MV-4-11 (cell line): ENCODE measurements at places on chromosomes 1 and 21.

GRCh38 chr1:59092126-59092525, 204.8 kb upstream of the FGGY start:
- DNase-seq: no peak

GRCh38 chr1:109214695-109215623, 1.2 kb downstream of the SARS1 start:
- peak; percentile 60 for DNase-seq

- no peak for DNase-seq
Observed at GRCh38 chr1:206508956-206509355, 1.6 kb downstream of the RASSF5 start.

DNA sequence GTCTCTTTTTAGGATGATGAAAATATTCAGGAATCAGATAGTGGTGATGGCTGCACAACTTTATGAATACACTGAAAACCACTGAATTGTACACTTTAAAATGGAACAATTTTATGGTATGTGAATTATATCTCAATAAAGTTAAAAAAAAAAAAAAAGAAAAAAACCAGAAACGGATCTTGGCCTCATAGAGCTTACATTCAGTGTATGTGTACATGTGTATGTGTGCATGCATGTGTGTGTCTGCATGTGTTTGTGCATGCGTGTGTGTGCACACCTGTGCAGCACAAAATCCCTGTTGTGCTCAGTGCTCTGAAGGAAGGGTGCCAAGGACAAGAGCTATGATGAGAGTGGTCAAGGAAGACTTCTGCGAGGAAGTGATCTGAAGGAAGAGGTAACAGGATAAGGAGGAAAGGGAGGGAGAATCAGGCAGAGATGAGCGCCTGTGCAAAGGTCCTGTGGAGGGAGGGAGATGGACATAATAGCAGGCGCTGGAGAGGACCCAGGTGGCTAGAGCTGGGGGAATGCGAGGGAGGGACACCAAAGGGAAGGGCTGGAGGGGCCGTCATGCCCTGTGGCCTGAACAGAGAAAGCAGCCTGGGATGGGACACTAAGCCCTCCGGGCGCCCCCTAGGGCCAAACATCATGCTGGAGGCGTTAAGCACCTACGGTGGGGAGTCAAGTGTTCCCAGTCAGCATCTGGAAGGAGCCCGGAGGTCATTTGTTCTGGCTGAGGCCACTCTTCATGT, 25.2 kb downstream of the NKAIN1 start:
- DNase-seq: no peak

- no peak for DNase-seq
Observed at GRCh38 chr1:5156416-5157120, 502.2 kb downstream of the AJAP1 start.

DNA sequence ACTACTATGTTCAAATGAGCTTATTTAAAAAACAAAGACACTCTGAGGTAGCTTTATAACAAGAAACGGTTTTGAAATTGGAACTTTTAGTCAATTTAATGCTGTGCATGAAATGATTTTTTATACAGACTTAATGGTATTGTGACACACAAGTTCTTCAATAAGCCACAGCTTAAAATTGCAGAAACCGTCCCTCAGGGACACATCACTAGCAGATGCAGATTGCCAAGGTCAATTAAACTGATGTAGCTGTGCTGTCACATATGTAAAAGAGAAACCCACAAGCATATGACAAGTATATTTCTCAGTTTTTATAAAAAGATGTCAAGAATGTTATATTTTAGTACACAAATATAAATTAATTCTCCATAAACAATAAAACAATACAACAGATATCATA, 366.9 kb downstream of the DPYD start:
- no peak for DNase-seq

DNA sequence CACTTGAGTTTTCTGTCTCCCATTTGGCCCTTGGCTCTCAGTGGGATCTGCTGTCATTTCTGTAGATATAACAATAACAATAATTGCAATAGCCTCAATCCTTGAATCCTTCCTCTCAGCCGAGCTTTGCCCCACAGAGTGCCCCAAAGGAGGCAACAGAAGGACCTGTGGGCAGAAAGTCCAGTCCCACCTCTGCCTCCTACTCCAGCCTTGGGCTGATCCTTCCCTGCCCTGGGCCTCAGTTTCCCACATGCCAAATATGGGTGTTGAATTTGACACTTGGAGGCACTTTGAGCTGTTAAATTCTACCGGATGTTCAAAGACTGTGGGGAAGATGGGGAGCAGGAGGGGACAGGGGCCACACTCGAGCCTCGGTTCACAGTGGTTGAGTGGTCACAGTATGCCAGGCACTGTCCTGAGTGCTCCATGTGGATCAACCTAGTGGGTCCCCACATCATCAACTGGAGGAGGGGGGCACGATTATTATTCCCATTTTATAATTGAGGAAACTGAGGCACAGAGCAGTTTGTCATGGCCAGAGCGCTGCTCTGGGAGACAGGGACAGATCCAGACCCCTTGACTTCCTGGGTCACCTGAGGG, 307.1 kb downstream of the MATN1 start:
- DNase-seq: no peak

GRCh38 chr1:104726917-104727316, 977.2 kb downstream of the AMY1C start:
- DNase-seq: no peak

GRCh38 chr21:46150491-46151121, 4.8 kb downstream of the FTCD start:
- DNase-seq: no peak

DNA sequence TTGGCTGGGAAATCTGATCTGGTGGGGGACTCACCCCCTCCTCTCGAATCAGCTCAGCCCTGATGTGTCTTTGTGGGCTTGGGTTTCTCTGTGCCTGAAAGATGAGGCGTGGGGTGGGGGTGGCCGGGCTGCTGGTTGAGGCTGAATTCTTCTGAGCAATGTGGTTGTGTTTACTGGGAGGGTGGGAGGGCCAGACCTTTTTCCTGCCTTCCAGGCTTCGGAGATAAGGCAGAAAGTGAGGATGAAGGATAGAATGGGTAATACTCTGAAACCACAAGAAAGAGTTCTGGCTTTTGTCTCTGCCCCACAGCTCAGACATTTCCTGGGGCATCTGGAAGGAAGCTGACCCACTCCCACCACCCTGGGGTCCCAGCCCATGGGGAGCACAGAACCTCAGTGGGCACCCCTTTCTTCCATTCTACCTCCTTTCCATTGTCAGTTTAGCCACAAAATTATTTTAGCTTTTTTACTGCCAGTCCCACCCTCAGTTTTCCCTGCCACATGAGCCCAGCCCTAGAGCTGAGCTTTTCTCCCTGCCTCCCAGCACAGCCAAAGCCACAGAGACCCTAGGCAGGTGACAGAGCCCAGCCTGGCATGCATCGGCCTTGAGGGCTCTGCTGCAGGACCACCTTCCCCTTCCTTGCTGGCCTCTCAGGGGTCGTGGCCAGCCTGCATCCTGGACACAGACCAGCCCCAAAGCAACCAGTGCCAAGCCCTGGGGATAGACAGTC, 11.2 kb downstream of the ALX3 start:
- no peak for DNase-seq

DNA sequence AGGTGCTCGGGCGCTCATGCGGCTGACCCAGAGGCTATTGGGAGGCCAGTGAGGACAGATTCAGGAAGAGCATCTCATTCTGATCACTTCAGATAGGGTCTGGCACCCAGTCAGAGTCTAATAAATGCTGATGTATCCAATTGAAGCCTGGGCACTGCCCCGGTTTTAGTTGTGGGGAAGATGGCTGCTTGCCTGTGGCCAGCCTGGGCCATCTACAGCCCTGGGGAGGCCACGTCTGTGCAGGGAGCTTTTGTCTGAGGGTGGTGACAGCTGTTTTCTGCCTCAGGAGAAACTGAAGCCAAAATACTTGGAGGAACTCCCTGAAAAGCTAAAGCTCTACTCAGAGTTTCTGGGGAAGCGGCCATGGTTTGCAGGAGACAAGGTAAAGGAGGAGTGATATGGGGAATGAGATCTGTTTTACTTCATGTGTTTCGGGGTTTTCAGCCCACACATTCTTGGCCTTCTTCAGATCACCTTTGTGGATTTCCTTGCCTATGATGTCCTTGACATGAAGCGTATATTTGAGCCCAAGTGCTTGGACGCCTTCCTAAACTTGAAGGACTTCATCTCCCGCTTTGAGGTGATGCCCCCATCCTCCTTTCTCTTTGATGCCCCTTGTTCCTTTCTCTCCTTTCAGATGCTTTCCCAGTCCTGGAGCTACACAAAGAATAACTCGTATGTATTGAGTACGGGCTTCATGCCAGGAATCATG, 2.8 kb downstream of the GSTM5 start:
- DNase-seq: no peak

DNA sequence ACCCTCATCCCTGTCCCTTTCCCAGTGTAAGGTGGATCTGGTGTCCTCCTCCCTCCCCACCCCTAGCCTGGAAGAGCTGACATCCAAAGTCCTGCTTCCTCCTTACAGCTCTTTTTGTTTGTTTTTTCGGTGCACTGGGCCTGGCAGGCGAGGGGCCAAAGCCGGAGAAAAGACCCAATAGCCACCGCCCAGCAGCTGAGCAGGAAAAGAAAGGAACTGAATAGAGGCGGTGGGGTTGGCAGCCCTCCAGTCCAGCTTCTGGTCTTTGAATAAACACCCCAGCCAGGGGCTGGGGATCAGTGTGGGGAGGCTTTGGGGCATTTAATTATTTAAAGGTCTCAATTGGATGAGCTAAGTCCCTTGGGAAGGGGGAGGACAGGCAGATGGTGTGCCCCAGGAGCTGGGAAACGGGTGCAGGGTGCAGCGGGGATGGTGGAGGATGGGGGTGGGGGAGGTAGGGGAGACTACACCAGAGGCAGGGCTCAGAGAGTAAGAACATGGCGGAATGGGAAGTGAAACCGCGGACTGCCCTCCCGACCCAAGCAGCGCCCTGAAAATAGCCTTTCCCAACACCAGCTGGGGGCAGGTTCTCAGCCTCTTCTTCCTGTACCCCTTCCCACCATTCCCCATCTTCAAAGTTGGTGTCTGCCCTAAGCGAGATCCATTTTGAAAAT, 20.2 kb downstream of the BTG2 start:
- DNase-seq: peak; percentile 92

DNA sequence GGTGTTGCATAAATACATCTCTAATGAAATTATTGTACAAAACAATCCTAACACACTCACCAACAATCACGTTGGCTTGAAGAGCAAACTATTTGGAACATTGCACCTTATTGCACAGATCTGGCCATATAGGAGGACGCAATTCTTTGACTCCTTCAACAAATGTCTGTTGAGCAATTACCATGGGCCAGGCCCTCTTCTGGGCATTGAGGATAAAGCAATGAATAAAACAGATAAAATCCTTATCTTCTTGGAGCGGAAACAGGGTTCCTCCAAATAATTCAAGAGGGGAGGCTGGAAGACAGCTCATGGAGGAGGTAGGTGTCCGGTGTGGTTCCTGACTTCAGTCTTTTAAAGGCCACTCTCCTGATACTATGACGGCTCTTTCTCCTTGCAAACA, 43.3 kb downstream of the PAX7 start:
- no peak for DNase-seq

GRCh38 chr1:111739925-111740765, 950 bp upstream of the INKA2 start:
- DNase-seq: no peak

GRCh38 chr1:192573499-192573898, 2.1 kb upstream of the RGS1 start:
- no peak for DNase-seq

- DNase-seq: peak; percentile 99
Observed at GRCh38 chr1:183942933-183943693, 94.4 kb downstream of the COLGALT2 start.

DNA sequence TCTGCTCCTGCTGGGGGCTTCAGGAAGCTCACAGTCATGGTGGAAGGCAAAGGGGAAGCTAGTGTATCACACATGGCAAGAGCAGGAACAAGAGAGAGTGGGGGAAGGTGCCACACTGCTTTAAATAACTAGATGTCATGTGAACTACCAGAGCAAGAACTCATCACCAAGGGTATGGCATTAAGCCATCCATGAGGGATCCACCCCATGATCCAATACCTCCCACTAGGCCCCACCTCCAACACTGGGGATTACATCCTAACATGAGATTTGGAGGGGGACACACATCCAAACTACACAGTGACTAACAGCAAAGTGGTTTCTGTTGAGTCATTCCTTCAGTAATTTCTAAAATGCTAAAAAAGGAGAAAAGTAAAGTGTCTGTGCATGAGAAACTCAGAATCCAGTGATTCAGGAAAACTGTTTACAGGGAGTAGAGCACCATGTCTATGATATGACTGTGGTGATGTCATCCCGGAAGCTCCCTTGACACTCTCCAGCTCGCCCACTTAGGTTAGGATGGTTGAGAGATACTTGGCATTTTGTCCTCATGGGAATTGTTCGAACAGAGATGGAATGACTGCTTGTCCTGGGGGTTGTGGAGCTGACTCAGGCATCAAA, 50.3 kb downstream of the CHD1L start:
- peak; percentile 12 for DNase-seq

DNA sequence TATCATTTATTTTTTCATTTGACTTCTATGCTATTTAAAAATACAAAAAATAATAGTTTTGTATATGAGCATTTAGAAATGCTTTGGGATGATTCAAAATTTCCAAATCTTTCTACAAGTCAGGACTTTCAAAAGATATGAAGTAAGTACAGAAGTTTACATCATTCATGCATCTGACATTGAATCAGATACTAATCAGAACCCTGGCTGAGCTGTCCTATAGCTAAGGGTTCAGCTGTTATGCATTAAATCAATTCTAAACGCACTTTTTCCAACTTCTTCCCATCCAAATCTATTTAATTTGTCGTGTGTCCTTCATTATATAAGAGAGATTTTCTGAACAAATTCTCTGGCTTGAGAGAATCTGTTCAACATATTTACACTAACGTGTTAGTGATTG, 779.4 kb downstream of the LTN1 start:
- no peak for DNase-seq

- DNase-seq: no peak
Observed at GRCh38 chr1:24353292-24353891, 34.2 kb downstream of the GRHL3 start.

DNA sequence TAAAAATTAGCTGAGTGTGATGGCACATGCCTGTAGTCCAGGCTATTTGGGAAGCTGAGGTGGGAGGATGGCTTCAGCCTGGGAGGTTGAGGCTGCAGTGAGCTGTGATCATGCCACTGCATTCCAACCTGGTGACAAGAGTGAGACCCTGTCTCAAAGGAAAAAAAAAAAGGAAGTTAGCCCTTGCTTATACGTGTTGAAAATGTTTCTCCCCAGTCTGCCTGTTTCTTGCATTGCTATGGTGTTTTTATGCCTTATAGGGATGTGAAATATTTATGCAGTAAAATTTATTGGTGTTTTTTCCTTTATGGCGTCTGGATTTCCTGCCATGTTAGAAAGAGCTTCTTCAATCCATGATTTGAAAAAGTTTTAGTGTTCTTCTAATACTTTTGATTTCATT, 3.6 kb upstream of the RERE start:
- DNase-seq: peak; percentile 23
